ENCODE measurements at places on chromosomes 5 and 9. TPM values are rescaled to one million over a fixed set of nuclear protein-coding genes. Genes with fewer than 3 reads are reported as not detected.

The BTNL8 gene
- total RNA-seq, result 0.24 TPM

The SLC22A4 gene
- 0.66 TPM for total RNA-seq

DNA sequence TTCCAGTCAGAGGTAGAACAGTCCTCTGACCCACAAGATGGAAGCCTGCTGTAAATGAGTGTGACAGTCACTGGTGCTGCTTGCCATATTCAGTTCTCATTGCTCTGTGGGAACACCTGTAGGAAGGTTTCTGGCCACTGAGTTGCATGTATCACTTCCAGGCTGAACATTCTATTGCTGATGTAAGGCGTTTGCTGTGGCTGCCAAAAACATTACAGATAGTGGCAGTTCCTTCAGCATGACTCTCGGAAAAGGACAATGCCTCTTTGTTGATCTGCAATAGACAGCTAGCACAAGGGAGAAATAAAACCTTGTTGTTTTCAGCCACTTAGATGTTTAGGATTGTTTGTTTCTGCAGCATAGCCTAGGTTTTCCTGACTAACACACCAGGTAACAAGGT lies 217.2 kb downstream of the AGTPBP1 start:
- H3K4me3 ChIP-seq, result no peak overlapping the region
- H3K4me1 ChIP-seq, result peaks cover 7% of the 10 kb centered on the region
- no peaks in the 10 kb centered on the region for H3K36me3 ChIP-seq
- peaks cover 23% of the 10 kb centered on the region for H3K27me3 ChIP-seq
- no peak overlapping the region for H3K27ac ChIP-seq

The DMGDH gene
- 0.99 TPM for total RNA-seq

GRCh38 chr5:80641353-80641752 lies 13.1 kb upstream of the MSH3 start:
- H3K27ac ChIP-seq, result no peak overlapping the region
- no peaks in the 10 kb centered on the region for H3K27me3 ChIP-seq
- DNase-seq, result no peak
- peaks cover 57% of the 10 kb centered on the region for H3K36me3 ChIP-seq
- no peaks in the 10 kb centered on the region for H3K4me1 ChIP-seq
- no peak overlapping the region for H3K4me3 ChIP-seq

DNA sequence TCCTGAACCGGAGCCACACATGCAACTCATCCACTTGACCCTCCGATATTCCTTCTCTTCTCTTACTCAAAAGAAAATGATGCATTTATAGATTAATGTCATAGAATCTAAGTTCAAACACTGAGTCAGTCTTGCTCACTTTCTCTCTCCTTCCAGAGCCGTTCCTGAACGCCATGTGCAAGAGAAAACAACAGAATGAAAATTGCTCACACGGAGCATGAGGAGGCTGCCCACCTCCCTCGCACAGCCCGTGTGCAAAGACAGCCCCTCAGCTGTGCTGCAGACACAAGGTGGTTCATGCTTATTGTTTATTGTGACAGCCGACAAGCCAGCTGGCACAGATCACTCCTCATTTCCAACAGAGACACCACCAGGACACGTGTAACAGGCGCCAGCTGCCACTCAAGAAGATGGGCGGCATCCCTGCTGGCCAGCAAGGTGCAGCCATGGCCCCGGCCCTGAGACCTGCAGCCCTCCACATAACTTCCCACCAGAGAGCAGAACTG lies 290.8 kb downstream of the GLIS3 start:
- no peaks in the 10 kb centered on the region for H3K4me1 ChIP-seq
- DNase-seq, result no peak
- no peaks in the 10 kb centered on the region for H3K27me3 ChIP-seq
- no peaks in the 10 kb centered on the region for H3K36me3 ChIP-seq
- no peak overlapping the region for H3K4me3 ChIP-seq
- H3K27ac ChIP-seq, result no peak overlapping the region

DNA sequence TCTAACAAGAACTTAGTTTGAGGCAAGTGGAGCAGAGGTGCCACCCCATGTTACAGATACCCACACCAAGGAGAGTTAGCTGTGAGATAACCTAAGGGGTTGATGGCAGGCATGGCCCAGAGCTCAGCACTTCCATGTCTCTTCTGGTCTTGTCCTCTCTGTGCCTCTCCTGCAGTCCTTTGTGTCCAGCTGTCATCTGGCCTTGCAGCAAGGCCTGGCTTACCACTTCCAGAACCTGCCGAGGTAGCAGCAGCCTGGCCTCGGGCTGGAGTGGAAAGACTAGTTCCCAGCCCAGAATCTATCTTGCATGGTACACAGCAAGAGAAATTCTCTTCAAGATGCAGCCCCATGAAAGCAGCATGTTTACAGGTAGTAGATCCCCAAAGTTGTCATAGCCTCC lies 41.5 kb downstream of the PIP5K1B start:
- DNase-seq, result no peak
- H3K4me1 ChIP-seq, result no peaks in the 10 kb centered on the region
- H3K27me3 ChIP-seq, result no peaks in the 10 kb centered on the region
- no peak overlapping the region for H3K27ac ChIP-seq

The RANBP6 gene
- 41.0 TPM for total RNA-seq

The OR2S2 gene
- not detected for total RNA-seq

DNA sequence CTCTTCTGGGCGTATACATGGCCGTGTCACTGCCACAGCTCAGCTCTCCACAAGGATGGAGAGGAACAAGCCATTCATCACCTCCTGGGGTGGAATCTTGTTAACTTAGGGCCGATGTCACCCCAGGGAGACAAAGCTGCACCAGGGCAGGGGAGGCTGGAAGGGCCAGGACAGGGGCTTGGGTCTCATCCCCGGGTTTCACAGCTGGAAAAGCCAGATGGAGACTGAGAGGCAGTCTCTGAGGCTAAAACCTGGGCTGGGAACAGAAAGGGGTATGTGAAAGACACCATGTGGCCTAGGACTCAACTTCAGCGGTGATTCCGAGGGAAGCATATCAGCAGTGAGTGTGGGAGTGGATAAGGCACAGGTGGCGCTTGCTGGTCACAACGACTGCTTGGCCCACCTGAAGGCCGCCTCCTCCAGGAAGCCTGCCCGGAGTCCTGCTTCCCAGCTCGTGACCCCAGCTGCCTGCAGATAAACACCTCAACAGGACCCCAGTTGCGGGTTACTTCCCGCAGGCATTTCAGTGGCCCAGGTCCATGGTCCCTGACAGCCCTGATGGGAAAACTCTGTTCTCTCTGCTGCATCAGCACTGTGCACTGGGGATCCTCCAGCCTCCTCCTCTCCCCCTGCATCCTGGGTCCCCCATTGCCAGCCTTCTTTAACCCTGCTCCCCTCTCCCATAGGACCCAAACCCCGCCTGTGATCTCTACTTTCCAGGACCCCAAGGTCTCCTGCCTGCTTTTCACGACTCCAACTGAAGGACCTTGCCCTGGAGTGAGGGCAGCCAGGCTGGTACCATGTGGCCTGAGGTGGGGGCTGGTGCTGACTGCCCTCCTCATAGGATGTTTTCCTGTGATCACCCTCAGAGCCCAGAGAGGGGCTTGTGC lies 51.7 kb upstream of the FCN1 start:
- H3K27ac ChIP-seq, result no peak overlapping the region
- H3K4me1 ChIP-seq, result no peaks in the 10 kb centered on the region
- no peak for DNase-seq
- no peak overlapping the region for H3K4me3 ChIP-seq

- no peak overlapping the region for H3K4me3 ChIP-seq
- peaks cover 13% of the 10 kb centered on the region for H3K4me1 ChIP-seq
- no peaks in the 10 kb centered on the region for H3K36me3 ChIP-seq
- no peak overlapping the region for H3K27ac ChIP-seq
Measured at GRCh38 chr9:132946631-132947295, 2.3 kb upstream of the TSC1 start.

The CEL gene
- 0.76 TPM for total RNA-seq

The INSL4 gene
- 0.05 TPM for total RNA-seq

DNA sequence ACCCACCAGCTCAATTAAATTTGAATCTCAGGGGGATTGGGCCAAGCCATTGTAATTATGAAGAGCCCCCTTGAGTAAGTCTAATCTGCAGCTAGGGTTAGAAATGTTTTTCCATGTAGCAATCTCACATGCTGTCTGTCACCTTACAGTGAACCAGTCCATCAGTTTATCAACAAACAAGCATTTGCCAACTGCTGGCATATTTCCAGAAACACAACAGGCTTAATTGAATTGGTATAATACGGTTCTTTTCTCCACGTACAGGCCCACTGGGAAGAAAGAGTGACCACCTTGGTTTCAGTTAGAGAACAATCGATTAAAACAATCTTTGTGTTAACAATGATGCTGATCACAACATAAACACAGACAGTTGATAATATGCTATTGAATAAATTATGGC lies 67.4 kb downstream of the NSUN2 start:
- no peak overlapping the region for H3K27ac ChIP-seq
- no peaks in the 10 kb centered on the region for H3K36me3 ChIP-seq
- H3K4me3 ChIP-seq, result no peak overlapping the region

GRCh38 chr5:12777342-12777741 lies 873.1 kb upstream of the CTNND2 start:
- no peak overlapping the region for H3K4me3 ChIP-seq
- no peak for DNase-seq
- H3K4me1 ChIP-seq, result no peaks in the 10 kb centered on the region
- H3K27me3 ChIP-seq, result no peaks in the 10 kb centered on the region
- H3K27ac ChIP-seq, result no peak overlapping the region

The PCDHGA1 gene
- 0.09 TPM for total RNA-seq

DNA sequence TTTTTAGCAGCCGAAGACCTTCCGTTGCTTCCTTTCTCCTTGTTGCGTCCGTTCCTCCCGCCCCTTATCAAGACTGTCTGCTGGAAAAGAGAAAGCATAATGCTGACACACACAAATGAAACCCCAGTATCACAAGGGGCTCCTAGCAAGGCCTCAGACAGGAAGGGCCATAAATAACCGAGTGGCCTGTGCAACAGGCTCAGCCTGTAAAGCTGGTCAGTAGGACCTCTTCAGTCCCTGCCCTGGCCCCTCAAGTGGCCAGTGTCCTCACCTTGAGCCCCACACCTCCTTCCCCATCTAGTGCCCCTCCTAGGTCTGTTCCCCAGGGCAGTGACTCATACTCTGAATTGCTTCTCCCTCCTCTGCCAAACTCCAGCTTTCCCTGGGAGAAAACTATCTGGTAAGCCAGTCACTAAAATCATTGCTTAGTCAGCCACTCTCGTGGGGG lies 174.6 kb upstream of the IL12B start:
- H3K4me3 ChIP-seq, result no peak overlapping the region
- no peaks in the 10 kb centered on the region for H3K36me3 ChIP-seq
- H3K27me3 ChIP-seq, result no peaks in the 10 kb centered on the region
- DNase-seq, result no peak
- H3K4me1 ChIP-seq, result no peaks in the 10 kb centered on the region

- no peaks in the 10 kb centered on the region for H3K27me3 ChIP-seq
- no peak overlapping the region for H3K27ac ChIP-seq
- H3K36me3 ChIP-seq, result no peaks in the 10 kb centered on the region
- DNase-seq, result no peak
Measured at GRCh38 chr9:138059196-138059595, 181.6 kb downstream of the CACNA1B start.

The BTNL3 gene
- not detected for total RNA-seq

GRCh38 chr5:1387059-1387755 lies 42.3 kb upstream of the CLPTM1L start:
- H3K4me3 ChIP-seq, result peak overlapping the region; percentile 65
- no peaks in the 10 kb centered on the region for H3K27me3 ChIP-seq
- H3K36me3 ChIP-seq, result no peaks in the 10 kb centered on the region
- peaks cover 11% of the 10 kb centered on the region for H3K4me1 ChIP-seq
- DNase-seq, result no peak

The PFN3 gene
- total RNA-seq, result not detected

The ADAMTS2 gene
- 1.4 TPM for total RNA-seq

The NHP2 gene
- 131 TPM for total RNA-seq

The TBC1D13 gene
- 5.0 TPM for total RNA-seq

GRCh38 chr5:73587923-73588322 lies 22.4 kb downstream of the UTP15 start:
- H3K4me3 ChIP-seq, result no peak overlapping the region
- no peaks in the 10 kb centered on the region for H3K4me1 ChIP-seq
- no peak overlapping the region for H3K27ac ChIP-seq
- no peaks in the 10 kb centered on the region for H3K27me3 ChIP-seq
- H3K36me3 ChIP-seq, result no peaks in the 10 kb centered on the region
- DNase-seq, result no peak
